Heart right ventricle (tissue), 16 donors: ENCODE measurements at places on chromosomes 12 and 14. TPM values are rescaled to one million over a fixed set of nuclear protein-coding genes. Genes with fewer than 3 reads are reported as not detected.

DNA sequence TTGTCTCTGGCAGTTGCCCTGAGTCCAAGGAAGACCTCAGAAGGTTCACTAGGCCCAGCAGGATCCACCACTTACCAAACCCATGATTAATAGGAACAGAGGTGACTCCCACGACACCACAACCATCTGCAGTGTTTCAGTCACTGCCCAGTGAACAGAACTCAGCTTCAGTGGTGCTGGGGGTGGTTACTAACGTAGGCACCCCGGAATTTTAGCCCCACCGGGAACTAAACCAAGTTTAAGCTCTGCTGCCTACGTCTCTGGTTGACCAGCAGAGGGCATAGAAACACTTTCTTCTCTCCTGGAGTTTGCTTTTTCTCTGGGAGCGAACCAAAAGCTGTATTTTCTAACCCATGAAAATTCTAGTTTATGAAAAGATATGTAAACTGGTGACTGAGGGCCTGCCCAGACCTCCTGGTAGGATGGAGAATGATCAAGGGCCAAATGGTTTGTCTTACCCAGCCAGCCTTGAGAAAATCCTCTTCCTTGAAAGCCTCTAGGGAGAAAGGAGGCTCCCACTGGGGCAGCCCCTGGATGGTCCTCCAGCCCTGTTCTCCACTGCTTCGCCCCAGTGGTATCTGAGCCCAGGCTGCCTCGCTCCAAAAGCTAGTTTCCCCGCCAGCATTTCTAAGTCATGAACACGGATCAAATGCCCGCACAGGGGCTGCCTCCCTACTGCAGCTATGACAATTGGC is 379.8 kb downstream of the DPF3 start:
- DNase-seq: no peak

DNA sequence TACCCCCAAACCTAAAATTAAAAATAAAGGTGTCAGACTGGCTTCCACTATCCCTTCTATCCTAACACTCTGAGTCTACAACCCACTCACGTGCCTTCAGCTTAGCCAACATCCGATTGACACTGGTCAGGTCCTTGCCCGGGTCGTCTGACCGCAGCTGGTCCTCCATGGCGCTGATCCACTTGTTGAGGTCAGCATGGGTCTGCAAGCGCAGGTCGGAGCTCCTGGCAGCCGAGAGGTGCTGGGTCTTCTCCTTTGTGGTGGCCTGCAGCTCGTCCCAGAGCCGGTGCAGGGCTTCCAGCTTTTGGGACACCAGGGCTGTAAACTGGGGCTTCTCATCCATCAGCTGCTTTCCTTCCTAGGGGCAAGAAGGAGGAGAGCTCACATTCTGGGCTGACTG is 78.0 kb downstream of the PLEKHG3 start:
- no peak for DNase-seq

NUAK1 gene
- 42.2 TPM for total RNA-seq

IFI27 gene
- total RNA-seq: 216 TPM

C1S gene
- total RNA-seq: 48.2 TPM

HOXC9 gene
- total RNA-seq: not detected

GRCh38 chr12:55698241-55698955 is 9.3 kb downstream of the ITGA7 start:
- DNase-seq: no peak

DNA sequence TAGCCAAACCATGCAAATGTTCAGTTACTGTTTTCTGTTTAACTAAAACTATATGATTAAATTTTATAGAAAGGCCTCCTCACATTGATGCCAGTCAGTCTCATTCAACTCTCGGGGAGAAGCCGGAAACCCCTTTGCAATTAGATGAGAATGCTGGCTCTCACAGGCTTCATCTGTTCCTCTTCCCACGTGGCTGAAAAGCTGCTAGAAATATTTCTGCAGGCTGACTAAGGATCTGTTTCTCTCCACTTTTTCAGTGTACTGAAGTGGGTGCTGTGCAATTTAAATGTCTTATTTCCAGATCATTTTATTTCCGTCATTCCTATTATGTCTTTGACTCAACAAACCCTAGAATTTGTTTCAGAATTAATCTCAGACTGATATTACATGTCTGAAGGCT is 17.4 kb upstream of the KCNH3 start:
- no peak for DNase-seq

GRCh38 chr14:60163693-60164092 is 1.5 kb downstream of the DHRS7 start:
- no peak for DNase-seq

DNA sequence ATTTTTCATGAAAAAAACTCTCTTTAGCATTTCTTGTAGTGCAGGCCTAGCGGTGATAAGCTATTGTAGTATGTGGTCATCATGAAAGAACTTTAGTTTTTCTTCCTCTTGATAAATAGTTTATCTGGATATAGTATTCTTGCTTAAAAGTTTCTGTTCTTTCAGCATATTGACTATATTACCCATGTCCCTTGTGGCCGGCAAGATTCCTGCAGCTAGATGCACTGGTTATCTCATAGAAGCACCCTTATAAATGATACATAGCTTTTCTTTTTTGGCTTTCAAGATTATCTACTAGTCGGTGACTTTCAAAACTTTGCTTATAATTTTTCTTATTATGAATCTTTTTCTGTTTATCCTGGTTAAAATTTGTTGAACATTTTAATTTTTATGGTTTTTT is 234.8 kb downstream of the ALG10 start:
- DNase-seq: no peak

RABGGTA gene
- total RNA-seq: 23.3 TPM

DNAI7 gene
- total RNA-seq: 0.68 TPM
